ENCODE measurements at places on chromosomes 7 and 10.

DNA sequence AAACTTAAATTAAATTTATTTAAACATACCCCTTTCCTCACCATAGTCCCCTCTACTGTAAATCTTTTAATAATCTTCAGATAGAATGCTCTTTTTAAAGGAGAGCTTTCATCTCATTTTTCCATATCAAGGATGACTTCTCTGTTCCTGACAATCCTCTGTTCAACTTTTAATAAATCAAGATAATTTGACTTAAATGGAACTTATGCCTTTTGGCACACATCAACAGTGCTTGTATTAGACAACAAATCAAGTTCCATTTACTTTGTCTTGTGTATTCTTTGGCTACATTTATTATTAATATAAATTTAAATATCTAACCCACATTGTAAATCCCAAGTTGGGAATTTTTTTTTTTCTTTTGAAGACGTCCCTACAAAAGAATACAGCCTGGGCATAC, 42.7 kb upstream of the HYAL4 start:
- no peak for DNase-seq

DNA sequence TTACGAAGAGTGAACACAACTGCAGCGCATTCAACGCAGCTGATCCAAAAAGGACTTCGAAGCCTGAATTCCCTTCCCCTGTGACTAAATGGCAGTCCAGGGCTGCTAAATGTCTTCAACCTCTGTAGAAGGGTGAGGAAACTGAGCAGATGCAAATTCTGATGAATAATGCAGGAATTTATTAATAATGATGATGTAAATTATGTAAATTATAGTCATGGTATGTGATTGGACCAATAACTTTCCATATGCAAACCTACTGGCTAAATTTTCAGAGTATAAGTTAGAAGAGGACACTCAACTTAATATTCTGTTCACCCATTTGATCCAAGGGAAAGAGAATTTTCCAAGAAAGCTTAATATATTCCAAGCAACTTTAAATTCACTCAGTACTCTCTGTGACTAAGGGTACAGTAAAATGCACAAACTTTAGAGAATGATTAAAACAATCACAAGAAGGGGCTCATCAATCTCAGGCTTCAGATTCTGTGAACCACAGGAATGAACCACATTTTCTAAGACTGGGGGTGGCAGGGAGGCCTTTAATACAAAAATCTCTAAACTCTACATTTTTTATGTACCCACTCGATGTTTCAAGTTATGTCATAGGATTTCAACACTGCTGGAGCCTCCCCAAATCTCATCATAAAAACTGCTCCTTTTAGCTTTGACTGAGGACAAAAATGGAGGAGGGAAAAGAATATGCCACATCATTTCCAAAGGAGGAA, 3.5 kb downstream of the FGFR2 start:
- no peak for DNase-seq

DNA sequence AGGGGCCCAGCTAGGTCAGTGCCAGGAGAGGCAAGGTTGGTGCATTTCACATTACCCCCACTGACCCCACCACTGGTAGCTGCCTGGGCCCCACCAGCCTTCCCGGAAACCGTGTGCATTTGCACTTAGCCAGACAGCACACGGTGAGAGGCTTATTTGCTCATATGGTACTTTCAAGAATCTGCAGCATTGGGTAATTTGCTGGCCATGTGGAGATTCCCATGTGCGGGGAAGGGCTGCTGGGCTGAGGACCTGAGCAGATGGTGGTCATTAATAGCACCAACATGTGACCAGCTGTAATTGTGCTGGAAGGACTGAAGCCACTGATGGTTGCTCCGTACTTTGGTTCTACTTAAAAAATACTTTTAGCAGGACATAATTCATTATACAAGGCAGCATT, 323.8 kb downstream of the DPP6 start:
- DNase-seq, result no peak

DNA sequence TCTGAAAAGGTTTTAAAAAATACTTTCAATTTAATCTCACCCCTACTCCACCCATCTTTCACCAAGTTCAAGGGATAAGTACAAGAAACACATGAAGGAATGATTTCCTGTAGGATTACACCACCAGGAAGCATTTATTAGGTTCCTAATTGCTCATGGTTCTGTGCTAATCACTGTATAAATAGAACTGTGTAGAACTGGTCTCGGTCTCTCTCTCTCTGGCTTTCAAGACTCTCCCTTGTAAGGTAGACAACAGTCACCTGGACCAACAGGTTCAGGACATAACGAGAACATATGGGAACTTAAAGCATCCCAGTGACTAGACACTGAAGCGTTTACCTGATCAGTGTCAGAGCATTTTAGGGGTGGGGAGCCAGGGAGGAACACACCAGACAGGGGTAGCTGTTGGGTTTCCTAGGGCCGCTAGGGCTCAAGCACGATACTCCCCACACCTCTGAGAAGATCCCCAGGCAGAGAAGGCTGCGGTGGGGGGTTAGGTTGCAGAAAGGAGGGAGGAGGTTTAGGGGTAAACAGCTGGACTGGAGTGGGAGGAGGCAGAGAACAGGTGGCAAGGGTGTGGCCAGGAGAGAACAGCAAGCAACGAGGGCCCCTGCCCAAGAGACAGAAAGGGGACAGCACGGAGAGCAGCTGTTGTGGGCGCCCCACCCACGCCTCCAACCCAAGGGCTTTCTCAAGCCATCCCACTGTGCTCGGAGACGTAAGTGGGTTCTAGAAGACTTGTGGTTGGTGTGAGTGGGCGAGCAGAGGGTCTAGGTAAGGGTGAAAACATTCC, 52.5 kb upstream of the USP6NL start:
- no peak for DNase-seq

DNA sequence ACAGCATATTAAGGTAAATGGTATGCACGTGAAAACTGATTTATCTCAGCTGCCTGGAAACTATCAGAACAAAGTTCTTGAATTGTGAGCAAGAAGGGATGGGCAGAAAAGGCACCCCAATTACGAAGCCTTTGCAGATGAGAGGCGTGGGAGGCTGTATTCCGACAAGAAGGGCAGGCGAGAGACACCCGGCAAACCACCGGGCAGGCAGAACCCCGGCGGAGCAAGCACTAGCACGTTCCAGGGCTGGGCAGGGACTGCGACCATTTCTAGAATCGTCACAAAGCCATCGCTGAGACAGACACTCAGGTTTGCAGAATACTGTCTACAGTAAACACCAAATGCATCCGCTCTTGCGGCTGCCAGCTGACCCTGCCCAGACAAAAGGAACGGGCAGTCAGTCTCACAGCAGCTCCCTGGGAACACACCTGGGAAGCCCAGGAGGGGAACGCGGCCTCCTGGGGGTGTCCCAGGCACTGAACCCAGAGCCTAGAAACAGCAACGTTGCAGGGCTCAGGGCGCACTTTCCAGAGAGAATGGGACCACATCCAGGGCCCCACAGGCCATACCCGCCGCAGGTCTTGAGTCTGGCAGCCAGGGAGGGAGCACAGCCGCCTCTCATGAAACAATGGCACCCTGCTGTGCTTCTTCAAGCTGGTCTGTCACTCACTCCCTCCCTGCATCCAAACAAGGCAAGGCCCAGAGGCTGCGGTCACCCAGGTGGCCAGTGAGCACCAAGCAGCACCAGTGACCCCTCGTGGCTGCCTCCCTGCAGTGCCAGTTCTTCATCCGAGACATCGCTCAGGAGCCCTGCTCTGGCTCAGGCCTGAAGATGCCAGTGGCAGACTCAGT, 261.9 kb downstream of the PTPRN2 start:
- no peak for DNase-seq

- DNase-seq, result no peak
Measured at GRCh38 chr10:129655679-129656031, 188.6 kb downstream of the MGMT start.

DNA sequence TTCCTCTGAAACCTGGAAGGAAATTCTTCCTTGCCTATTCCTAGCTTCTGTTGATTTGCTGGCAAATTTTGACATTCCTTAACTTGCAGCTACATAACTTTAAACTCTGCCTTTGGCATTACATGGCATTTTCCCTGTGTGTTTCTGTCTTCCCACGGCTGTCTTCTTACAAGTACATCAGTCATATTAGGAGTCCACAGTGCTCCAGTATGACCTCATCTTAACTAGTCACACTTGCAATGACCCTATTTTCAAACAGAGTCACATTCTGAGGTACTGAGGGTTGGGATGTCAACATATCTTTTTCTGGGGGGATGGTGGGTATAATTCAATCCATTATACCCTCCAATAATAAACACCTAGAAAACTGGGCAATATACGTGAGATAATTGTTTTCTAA, 37.4 kb upstream of the EPHB6 start:
- no peak for DNase-seq

Data from amniotic stem cell (primary cell).